CD4-positive, alpha-beta T cell treated with Interferon alpha-2 for 1 hour (primary cell): ENCODE measurements at places on chromosomes 16 and 17.

GRCh38 chr16:6512512-6512911 is 820.1 kb upstream of the RBFOX1 start:
- no peak for DNase-seq

GRCh38 chr16:75376475-75377161 is 56.7 kb downstream of the CFDP1 start:
- no peak for DNase-seq

GRCh38 chr17:43880420-43880991 is 26.8 kb downstream of the MPP2 start:
- DNase-seq = peak; percentile 25

- no peak for DNase-seq
These were observed 49.2 kb downstream of the TNRC6A start for GRCh38 chr16:24778671-24779070.

DNA sequence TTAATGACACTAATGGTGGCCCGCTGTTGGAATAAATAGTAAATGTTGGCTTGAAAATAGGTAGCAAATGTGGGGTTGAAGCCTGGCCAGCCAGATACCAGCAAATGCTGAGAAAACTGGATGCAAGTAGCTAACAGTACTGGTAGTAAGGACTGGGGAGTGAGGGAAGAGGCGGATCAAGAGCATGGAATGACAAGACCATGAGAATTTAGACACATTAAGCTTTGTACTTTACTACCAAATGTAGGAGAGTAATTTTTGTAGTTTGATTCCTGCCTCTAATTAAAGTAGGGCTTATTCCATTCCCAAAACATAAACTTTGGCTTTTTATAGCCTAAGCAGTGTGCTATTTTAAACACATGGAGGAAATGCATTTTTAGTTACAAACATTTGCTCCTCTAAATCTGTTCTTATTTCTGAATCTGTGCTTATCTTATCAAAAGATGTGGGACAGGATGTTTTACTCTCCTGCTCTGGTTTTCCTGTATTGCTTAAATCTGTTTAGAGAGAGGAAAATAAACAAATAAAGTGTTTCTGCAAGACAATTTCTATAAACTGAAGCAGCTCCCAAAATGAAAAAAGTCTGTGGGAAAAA is 44.1 kb downstream of the CFDP1 start:
- DNase-seq = no peak

GRCh38 chr17:34114174-34114573 is 140.9 kb upstream of the CCL2 start:
- DNase-seq = no peak

DNA sequence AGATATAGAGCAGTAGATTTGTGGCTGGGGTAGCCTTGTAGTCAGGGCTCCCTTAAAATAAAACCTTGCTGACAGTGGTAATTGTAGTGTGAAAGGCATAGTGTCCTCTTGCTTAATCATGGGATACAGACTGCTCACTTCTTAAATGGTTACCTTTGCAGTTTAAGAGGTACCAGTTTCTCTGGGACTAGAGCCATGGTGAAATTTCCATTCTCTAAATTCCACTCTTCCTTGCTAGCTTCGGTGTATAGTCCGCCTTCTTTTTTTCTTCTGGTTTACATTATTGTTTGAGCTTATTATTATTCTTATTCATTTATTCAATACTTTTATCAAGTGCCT is 1.6 kb downstream of the CCP110 start:
- DNase-seq = no peak

- no peak for DNase-seq
These were observed 1.3 kb upstream of the NOL3 start for GRCh38 chr16:67169011-67169451.

- no peak for DNase-seq
These were observed at the start of gene C16orf74 for GRCh38 chr16:85750827-85751697. C16orf74 (minus strand) TSS chr16:85751096; CDS start chr16:85735217, 15,879 bp downstream.

DNA sequence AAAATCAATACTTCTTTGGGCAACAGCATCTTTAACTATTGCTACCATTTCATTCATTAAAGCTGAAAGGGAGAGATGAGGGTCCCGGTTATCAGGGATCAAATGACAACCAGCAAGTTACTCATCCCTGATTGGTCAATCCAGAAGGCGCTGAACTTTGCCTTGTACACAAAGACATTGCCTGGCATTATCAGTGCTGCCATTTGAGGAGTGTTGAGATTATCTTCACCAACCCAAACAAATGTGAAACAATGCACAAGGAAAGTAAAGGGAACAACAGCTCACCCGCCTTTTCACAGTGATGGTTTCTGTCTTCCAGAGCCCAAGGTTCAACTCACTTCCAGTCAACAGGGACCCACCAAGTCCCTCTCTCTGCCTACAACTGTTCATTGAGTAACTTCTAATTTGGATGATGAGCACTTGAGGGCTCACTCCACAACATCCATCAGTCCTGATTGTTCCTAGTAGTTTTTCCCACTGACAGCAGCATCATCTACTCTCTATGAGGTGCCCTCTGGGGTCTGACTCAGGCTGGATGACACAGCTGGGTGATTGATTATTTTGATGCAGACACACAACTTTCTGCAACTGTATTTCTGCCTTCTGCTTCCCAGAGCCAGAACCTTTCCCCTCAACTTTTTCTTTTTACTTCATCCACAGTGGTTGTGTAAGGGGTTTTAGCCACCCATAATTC is 32.0 kb downstream of the LYRM9 start:
- DNase-seq = no peak
